ENCODE measurements at places on chromosomes 3 and 15.
A peak's percentile ranks its signal among the peaks of the same experiment; 100 is the strongest.

DNA sequence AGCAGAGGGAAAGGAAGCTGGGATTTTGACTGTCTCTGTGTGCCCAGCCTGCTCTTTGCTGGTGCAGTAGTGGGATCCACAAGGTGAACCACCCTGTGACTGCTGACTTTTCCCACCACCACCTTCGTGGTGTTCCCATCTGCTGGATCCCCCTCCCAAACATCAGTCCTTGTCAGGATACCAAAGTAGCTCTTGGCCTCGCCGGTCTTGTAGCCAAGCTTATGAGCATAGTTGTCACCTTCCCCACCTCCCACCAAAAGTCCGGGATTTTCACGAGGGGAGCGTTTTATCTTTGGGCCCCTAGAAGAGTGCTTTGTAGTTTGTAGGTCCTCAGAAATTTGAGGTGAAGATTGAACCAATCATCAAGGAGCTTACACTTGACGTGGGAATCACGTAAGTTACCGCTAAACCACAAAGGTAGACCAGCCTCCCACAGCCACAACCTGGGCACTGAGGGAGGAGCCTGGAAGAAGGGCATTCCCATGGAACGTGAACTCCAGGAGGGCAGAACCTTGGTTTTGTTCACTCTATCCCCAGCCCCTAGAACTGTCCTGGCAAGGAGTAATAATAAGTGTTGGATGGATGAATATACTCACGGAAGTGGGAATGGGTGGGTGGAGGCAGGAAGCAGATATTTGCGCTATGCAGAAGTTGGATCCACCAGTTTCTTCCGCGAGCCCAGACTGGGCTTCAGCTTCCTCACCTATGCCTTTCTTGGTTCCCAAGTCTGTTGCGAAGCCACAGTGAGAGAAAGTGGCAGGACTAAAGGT, 814 bp upstream of the TEX264 start:
- DNase-seq, result peak; percentile 20

- DNase-seq, result peak; percentile 80
These were observed 1.1 kb downstream of the PIAS1 start for GRCh38 chr15:68055224-68055705.

- no peak for DNase-seq
These were observed 2.9 kb downstream of the GTF2E1 start for GRCh38 chr3:120745466-120745865.

DNA sequence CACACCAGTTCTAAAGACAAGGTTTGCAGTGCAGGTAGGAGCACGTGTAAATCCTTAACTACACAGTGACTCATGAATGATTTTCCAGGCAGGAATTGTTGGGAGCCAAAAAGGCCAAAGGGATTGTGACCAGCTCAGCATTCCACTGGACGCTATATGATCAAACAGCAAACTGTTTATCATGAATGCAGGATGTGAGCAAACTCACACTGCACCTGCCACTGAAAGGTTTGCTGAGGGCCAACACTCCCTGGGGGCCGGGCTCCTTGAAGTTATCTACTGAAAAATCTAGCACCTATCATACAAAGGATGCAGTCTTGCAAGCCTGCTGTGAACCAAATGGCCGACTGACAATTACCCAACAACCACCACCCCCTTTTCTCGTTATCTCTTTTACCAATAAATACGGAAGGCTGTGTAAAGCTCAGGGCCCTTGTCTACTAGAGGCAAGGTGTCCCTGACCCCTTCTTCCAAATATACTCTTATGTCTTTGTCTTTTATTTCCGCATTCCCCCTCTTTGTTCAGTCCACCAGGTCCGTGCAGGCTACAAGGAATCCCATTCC, 11.5 kb upstream of the DNASE1L3 start:
- DNase-seq, result no peak

- no peak for DNase-seq
These were observed 9.1 kb upstream of the TP63 start for GRCh38 chr3:189621948-189622603.

- DNase-seq, result no peak
These were observed 125.0 kb downstream of the ZNF280D start for GRCh38 chr15:56608140-56608778.

DNA sequence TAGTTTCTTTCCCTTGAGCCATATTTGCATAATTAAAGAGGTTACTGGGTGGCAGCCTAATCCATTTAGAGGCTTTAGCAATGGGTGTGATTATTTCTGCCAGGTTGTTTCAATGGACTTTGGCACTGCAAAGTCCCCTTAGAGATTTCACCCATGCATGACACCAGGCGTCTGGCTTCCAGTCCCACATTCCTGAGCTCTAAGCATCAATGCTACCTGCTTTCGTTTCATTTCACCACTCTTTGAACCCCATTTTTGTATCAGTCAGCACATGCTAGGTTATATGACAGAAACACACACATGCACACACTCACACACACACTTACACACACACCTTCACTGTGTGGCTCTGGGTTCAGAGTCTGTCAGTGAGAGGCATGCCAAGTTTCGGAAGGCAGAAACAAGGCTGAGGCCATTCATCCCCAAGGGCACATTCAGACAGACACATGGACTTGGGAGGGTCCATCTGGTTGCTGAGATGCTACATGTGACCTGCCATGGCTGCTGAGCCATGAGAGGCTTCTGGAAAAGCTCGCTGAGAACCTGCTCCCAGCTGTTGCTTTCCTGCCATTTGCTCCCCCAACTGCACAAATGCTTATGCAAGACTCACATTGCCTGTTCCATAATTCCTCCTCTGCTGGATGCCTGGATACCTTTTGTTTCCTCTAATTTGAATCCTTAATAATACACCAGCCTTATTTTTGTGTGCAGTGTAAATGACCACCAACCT, 354.1 kb downstream of the GABRG3 start:
- DNase-seq, result no peak

- DNase-seq, result no peak
These were observed 5.7 kb downstream of the PTH1R start for GRCh38 chr3:46883054-46883829.

- no peak for DNase-seq
These were observed 72.7 kb upstream of the FNDC3B start for GRCh38 chr3:171966533-171967136.

DNA sequence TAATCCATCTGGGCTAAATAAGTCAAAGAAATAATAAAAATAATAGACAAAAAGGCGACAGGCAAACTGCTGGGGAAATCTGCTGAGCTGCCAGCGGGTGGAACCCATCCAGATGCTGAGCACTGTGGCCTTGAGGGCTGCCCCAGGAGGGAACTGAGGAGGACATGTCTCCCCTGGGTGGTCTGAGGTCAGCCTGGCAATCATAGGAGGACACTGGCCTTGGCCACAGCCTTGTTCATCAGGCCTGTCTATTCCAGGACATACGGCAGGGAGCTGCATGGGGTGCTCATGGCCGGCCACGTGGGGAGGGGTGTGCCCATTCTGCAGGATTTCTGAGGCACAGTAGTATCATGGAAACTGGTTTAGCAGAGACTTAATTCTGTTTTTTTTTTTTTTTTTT, 21.5 kb upstream of the SNRPA1 start:
- no peak for DNase-seq

- DNase-seq, result no peak
These were observed 9.8 kb upstream of the COLQ start for GRCh38 chr3:15531346-15531745.

- no peak for DNase-seq
These were observed 37.8 kb upstream of the MUC4 start for GRCh38 chr3:195849322-195850074.

DNA sequence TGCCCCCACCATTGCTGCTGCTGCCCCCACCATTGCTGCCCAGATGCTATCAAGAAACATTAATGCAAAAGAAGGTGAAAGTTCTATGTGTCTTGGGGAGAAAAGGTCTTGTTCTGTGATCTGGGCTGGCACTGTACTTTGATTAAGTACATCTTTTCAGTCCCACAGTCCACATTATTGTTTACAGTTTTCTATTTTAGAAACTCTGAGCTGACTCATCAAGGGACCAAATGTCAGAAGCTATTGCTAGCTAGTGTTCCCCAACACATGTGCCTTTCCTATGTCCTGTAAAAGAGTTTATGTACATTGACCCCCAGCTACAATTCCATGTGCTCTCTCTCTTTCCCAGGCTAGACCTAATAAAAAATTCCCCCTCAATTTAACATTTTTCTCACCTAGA, 264.7 kb upstream of the NECTIN3 start:
- no peak for DNase-seq

- no peak for DNase-seq
These were observed 166.5 kb downstream of the MINAR1 start for GRCh38 chr15:79598639-79599038.

- no peak for DNase-seq
These were observed 211.5 kb downstream of the NFKBIZ start for GRCh38 chr3:102060814-102061213.

- no peak for DNase-seq
These were observed 24.5 kb upstream of the RASA2 start for GRCh38 chr3:141462176-141462859.

DNA sequence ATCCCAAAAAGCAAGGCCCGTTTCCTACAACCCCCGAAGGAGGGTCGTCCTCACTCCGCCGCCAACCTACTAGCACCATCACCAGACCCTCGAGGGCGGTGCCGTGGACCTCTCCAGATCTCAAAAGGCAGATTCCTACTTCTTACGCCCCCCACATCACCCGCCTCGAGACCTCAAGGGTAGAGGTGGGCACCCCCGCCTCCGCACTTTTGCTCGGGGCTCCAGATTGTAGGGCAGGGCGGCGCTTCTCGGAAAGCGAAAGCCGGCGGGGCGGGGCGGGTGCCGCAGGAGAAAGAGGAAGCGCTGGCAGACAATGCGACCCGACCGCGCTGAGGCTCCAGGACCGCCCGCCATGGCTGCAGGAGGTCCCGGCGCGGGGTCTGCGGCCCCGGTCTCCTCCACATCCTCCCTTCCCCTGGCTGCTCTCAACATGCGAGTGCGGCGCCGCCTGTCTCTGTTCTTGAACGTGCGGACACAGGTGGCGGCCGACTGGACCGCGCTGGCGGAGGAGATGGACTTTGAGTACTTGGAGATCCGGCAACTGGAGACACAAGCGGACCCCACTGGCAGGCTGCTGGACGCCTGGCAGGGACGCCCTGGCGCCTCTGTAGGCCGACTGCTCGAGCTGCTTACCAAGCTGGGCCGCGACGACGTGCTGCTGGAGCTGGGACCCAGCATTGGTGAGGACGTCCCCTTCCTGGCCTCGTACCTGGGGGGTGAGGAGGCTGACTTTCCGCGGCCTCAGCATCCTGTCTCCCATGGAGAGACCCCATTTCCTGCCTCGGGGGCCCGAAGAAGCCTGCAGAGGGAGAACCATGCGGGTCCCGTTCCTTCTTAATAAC, at the start of gene MYD88:
Gene MYD88 (plus strand): TSS at position 313 of the 842 bp plus-strand sequence. CDS start 40 bp downstream, at position 353.
- DNase-seq, result peak; percentile 82

- DNase-seq, result no peak
These were observed 128.1 kb upstream of the IL12A start for GRCh38 chr3:159860269-159861116.

DNA sequence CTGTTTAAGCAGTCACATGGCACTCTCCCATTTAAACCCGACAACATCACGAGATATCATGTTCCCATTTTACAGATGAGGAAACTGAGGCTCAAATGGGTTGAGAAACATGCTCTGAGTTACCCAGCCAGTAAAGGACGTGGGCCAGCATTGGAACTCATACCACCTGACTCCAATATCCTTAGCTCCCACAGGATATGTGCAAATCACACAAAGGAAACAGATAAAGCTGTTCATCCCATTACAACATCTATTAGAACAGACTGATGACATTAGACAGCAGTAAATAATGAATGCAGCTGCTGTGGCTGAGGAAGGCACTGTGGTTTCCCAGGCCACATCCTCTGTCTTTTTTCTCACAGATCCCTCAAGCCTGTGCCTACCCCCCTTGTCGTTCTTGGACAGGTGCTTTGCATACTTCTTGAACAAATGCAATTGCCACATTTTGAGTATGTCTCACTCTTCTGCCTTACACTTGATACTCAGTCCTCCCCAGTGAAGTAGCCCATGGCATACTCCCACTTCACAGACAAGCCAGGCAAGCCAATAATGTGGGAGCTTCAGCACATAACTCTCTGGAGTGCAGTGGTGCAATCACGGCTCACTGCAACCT, 17.7 kb downstream of the FRMD4B start:
- DNase-seq, result peak; percentile 5

GRCh38 chr15:80333261-80333660, 70.9 kb upstream of the ARNT2 start:
- DNase-seq, result no peak

DNA sequence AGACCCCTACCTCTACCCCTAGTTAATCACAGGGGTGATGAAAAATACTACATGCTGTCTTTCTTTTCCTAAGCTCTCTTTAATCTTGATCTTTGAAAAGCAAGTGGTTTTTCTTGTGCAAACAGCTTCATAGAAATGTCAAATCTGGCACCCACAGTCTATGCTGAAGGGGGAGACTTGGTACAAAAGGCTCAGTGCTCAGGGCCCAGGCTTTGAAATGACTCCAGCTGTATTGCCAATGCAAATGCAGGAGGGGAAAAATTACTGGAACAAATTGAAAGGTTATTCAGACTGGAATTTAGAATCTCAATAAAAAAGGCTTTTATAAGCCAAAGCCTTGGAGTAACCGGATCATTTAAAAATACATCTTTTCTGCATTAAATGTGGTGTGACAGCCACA, 223.9 kb downstream of the LRTM1 start:
- no peak for DNase-seq

DNA sequence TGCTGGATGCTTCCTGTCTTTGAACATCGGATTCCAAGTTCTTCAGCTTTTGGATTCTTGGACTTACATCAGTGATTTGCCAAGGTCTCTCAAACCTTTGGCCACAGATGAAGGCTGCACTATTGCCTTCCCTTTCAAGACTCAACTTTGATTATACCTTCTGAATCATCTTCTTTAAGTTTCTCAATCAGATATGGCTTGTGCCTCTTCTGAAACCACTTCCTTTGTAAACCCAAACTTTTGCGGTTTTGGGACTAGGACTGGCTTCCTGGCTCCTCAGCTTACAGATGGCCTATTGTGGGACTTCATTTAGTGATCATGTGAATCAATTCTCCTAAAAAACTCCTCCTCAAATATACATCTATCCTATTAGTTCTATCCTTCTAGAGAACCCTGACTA, 47.1 kb upstream of the CADPS start:
- DNase-seq, result no peak

GRCh38 chr15:39574427-39574826, 6.5 kb upstream of the THBS1 start:
- no peak for DNase-seq

GRCh38 chr3:187082758-187083375, 56.4 kb downstream of the RPL39L start:
- DNase-seq, result no peak

DNA sequence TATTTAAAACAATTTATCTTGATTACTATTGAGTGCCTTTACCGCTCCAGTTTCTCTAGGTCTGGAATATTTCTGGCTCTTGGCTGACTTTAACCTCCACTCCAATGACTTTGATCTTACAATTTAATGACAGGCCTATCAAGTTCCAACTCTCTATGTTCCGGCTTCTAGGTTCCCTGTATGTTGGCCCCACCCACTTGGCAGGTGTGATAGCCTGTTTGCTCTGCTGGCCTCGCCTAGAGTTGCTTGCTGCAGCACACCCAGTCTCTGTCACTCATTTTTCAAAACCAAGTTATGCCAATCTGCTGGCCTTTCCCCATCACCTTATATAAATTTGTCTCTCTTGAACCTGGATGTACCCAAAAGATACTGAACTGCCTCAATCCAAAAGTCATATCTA, 428.0 kb downstream of the ROBO1 start:
- DNase-seq, result no peak

- no peak for DNase-seq
These were observed 13.1 kb upstream of the ALCAM start for GRCh38 chr3:105353485-105354161.

Measured in stimulated activated CD4-positive, alpha-beta T cell treated with anti-CD3 and anti-CD28 coated beads, Interleukin-4, amount 100 ng/mL, for 24 hours (primary cell).